ENCODE measurements at places on chromosomes 7 and 10.

- DNase-seq, result peak; percentile 79
Measured at GRCh38 chr10:126315494-126316177, 72.6 kb downstream of the ADAM12 start.

- DNase-seq, result no peak
Measured at GRCh38 chr7:36598054-36598674, 126.1 kb downstream of the AOAH start.

DNA sequence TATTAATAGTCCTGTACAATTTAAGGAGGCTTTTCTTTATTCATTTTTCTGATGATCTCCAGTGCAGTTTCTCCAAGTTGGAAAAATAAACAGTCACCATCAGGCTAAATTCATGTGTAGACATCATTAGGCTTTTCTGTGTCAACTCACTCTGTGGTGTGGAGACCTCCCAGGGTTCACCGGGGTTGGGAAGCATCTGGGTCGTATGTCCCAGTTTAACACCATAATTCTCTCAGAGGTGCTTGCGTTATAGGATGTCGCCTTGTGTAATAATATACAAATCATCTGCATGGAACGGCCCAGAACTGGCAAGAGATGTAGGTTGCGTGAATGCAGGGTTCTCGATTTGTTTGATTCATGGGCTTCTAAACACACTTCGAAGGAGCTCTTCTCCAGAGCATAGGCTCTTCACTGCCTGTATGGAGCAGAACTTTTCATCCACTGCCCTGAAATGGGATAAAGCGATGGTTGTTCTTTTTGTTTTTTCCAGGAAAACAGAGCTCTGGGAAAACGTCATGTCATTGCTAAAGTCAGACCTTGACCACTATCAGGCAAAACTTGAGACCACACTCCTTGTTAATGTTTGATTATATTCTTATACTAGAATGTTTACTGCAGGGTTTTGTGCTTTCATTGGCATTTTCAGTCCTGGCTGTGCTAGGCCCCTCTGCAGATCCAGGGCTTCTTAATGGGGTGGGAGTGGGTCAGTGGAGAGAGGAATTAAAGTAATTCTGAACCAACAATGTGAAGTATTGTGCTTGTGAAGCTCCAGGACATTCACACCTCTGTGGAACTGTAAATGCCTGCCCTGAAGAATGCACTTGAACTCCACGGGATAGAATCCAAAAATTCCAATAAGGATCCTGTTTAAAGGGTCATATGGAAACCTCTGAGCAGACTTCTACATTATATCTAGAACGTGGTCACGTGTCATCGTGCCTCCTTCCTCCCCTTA, 172.8 kb downstream of the TRIL start:
- no peak for DNase-seq

DNA sequence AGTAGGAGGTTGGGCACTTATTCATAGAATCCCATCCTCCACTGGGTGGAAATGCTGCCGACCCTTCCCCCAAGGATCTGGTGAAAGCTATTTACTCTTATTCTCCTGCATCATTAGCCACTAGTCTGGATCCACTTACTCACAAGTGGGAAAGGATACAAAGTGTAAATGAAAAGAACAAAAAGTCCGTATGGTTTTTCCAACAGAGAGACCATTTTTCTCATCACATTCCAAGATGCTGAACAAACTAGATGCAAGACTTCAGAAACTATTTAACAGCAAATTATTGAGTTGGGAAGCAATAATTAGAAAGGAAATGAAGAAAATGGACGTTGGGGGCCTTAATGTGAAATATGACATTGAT, 242.4 kb upstream of the GLI3 start:
- no peak for DNase-seq

DNA sequence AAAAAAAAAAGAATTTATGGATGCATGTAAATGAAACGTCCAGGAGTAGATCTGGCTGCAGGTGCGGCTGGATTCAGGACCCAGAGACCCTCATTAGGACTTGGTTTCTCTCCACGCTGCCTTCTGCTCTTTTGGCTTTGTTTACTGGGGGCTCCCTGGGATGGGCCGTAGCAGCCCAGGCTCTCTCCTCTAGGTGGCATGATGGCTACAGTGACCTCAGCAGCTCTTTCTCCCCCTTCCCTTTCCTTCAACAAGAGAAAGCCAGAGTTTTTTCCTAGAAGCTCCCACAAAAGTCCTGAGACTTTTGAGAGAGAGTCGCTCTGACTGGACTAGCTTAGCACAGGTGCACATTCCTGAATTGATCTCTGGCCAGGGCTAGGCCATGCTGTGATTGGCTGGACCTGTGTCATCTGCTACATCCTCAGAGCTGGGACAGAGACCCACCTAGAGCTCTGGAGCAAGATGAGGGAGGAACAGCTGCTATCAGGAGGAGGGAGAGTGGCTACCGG, 67.8 kb upstream of the PDCD4 start:
- DNase-seq, result peak; percentile 61

DNA sequence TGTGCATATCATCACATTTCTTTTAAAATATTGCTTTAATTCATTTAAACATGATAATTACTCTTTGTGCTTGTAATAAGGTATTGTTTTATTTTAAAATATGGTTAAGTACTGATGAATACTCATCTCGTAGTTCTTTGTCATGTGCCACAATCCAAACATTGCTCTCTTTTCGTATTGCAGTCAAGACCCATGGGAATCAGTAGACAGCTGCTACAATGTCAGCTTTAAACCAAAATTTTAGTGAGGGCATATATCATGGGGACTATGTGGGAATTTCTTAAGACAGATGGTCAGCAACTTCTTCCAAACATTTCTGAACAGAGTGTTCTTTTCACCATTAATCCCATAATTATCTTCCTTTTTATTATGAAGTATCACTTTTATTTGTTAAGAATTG, 77.2 kb upstream of the FZD1 start:
- no peak for DNase-seq

DNA sequence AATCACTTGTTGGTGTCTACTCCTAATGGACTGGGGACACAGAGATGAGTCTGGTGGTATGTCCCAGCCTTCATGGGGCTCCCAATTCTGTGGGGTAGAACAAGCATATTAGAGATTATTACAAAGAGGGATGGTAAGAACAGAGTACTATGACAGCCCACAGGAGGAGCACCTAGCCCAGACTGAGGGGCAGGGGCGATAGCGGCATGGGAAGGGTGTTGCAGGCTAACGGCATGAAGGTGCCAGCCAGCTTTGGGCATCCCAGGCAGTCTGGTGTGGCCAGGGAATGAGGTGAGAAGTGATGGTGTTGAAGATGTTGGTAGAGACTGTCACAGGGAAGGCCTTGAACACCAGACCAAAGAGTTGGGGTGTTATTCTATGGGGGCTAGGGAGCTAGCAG, 280.0 kb downstream of the RPS24 start:
- DNase-seq, result no peak
